ENCODE measurements at places on chromosomes 4 and X.
A peak's percentile ranks its signal among the peaks of the same experiment; 100 is the strongest.

DNA sequence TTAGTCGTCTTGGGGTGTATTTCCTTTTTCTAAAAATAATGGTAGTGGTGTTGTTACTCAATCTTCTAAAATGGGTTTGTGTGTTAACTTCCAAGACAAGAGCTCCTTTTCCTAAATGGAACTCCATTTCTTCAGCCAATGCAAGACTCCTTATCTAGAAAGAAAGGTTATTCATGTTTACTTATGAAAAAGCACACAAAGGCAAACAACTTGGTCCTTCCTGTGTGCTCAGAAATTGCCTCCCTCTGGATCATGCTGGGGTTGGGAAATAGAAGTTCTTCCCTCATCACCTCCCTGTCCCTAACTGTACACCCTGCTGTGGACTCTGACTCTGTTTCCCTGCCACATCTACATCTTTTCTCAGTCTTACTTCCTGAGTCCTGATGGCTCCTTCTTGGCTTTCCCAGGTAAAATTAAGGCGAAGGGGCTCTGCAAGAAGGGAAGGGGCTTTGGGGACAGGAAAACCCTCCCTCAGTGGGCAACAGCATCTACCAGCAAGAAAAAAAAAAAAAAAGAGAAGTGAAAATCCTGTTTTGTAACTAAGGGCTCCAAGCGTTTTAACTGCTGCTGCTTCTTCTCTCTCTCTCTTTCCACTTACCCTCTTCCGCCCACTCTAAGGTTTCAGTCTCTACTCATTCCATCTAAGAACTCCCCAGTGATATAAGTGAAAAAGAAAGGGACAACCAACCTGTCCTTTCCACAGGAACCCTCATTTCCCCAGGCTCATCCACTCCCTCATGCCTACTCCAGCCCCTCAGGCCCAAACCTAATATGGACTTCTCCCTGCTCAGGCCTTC lies 19.8 kb upstream of the TASL start:
- no peak for DNase-seq

GRCh38 chrX:153526801-153527200 lies 9.4 kb downstream of the ATP2B3 start:
- no peak for DNase-seq

DNA sequence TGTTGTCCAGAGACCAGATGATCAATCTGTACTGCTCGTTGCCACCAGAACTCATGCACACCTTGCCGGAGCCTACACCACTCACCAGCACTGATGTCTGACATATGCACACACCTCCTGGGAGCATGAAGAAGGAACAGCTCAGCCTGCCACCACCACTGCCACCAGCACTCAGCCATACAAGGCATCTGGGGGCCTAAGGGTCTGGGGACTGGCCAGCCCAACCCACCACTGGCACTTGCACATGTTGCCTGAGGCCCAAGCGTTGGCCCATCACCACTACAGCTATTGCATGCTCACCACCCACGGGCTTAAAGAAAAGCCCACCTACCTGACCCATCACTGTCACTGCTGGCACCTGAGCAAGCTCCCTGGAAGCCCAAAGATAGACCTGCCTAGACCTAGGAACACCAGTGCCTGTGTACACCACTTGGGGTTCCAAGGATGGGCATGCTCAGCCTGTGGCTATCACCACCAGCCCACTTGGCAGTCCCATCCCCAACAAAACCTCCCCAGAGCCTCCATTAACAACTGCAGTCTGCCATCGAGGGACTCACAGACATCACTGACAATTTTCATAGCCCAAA lies 174.3 kb upstream of the GRID2 start:
- DNase-seq: no peak

DNA sequence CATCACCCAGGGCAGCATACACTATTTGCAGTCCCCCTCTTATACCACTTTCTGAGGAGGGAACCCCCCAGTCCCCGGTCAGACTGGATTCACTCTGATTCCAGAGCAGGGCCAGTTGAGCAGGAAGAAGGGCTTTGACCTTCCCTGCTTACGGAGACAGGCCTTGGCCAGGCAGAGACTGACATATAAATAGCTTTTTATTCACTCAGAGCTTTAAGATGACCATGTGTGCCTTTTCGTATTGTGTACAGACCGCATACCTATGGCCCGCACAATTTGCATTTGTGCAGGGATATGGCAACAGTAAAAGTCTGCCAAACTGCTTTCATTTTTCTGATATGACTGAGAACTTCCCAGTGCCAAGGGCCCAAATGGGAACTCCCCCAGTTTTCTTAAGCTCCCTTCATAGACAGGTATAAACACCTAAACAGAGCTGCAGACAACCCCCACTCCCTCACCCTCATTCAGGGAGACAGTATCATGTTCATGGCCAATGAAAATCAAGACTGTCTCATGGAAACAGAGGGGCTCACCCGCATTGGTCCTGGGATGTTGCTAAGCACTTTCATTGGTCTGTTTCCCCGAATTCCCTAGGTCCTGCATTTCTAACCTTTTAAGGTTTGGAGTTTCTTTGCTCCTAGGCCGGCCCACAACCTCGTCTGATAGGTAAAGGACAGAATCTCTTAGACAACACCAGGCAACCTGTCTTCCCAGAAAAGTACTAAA lies 86.0 kb downstream of the RTL5 start:
- DNase-seq: no peak

- no peak for DNase-seq
These were observed 72.7 kb upstream of the EDNRA start for GRCh38 chr4:147408189-147408588.

DNA sequence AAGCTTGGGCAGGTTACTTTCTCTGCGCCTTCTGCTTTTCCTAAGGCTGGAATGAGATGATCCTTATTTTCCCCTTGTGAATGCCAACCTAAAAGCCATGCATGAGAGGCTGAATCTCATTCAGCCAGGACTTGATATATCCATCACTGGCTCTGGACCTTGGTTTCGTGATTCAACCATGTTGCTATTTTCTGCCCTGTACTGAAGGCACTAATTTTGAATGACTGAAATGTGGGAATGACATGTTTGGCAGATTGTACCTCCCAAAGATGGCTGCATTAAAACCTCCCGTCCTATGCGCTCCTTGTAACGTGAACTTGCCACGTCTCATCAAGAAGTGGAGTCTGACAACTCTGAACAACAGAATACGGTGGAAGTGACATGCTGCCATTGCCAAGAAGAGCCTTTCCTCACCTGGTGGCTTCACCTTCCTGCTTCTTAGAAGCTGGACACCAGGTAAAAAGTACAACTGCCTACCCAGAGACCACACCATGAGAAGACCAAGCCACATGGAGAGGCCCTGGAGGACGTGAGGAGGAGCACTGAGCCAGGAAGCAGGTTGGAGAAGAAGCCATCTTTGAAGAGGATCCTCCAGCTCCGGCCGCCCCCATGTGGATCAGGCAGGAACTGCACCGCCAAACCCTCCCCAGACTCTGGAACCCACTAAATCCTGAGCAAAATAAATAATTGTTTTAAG lies 174.5 kb downstream of the NSUN7 start:
- peak; percentile 75 for DNase-seq

DNA sequence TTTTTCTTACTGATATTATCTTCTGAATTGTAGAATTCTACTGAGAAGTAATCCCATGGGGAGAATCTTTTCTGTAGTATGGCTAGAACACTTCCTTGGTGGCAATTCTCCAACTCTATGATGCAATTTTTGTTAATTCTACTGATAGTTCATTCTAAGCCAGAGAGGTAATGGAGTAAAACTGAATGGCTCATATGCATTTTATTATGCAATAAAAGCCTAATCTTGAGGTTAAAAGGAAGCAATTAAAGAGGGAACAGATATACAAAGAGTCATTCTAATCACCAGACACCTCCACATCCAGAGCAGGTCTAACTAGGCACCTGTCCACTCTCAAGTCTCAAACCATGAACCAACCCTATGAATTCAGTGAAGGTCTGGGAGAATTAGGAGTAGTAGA lies 9.7 kb downstream of the RAP2C start:
- DNase-seq: no peak

- DNase-seq: peak; percentile 53
These were observed 14.9 kb upstream of the LOC101059915 start for GRCh38 chrX:71652405-71652804.

GRCh38 chr4:18100657-18101056 lies 79.1 kb upstream of the LCORL start:
- no peak for DNase-seq

DNA sequence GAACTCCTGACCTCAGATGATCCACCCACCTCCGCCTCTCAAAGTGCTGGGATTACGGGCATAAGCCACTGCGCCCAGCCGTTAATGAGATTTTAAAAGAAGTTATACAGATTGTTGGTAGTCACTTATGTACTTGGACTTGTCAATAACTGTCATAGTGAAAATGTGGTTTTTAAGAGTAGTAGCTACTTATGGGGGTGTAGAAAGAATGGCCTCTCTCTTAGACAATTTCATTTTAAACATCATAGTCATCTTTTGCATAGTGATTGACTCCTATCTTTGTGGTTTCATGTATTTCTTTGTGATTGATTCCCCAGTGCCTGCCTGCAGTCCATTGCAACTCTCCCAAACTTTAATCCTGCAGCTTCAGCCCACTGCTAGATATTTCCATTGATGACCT lies 17.4 kb downstream of the FAM199X start:
- no peak for DNase-seq

GRCh38 chrX:154812341-154813101 lies 7.2 kb upstream of the MPP1 start:
- DNase-seq: no peak

GRCh38 chrX:153806999-153807575 lies 12.6 kb downstream of the SSR4 start:
- DNase-seq: no peak

DNA sequence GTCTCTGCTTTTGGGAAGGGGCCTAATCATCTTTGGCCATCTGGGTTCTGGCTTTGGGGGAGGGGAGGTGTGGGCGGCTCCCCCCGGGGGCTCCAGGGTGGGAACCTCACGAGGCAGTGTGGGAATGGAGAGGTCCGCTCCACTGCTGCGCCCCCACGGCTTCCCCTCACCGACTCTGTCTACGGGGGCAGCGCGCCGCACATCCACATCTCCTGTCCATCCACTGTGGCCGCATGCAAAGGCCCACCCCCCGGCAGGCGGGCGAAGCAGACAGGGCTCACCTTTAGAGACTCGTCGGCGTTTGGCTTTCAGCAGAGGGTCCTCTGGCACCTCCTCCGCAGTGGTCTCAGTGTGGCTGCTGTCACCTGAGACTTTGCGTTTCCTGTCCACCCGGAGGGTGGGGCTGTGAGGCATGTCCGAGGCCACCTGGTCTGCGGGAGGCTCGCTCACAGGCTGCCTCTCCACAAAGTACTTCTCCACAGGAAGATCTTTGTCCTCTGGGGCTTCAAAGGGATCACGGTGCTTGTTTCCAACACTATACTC lies 33.6 kb downstream of the BCOR start:
- DNase-seq: no peak

GRCh38 chr4:23889391-23889790 lies 456 bp downstream of the PPARGC1A start:
- no peak for DNase-seq
